ENCODE measurements at places on chromosomes 2 and 18.

- no peak for DNase-seq
Observed at GRCh38 chr2:168155680-168156079, 91.7 kb downstream of the STK39 start.

DNA sequence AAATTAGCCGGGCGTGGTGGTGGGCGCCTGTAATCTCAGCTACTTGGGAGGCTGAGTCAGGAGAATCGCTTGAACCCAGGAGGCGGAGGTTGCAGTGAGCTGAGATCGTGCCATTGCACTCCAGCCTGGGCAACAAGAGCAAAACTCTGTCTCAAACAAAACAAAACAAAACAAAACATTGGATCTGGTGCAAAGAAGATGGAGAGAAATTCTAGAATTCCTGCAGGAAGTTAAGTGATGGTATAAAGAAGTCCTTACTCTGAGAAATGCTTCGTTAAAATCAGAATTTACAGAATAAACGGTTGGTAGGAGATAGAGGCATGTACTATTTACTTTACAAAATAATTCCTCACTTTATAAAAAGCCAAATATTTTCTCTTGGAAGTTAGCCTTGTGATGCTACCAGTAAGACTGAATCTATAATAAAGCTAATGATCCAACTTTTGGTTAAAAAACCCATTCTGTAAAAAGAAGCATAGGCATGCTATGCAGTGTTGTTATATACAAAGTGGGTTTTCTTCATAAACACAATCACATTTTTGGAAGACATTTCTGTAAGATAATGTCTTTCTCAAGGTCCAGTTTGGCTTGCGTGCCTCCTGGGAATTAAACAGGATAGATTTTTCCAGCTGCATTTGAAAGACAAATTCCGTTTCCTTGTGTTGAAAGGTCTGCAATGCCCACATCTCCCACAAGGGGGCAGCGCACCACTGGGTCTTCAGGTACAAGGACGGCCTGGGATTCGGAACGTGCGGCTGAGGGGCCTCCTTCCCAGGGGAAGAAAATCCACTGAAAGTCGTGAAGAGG lies 35.6 kb upstream of the PNO1 start:
- DNase-seq, result peak; percentile 73

DNA sequence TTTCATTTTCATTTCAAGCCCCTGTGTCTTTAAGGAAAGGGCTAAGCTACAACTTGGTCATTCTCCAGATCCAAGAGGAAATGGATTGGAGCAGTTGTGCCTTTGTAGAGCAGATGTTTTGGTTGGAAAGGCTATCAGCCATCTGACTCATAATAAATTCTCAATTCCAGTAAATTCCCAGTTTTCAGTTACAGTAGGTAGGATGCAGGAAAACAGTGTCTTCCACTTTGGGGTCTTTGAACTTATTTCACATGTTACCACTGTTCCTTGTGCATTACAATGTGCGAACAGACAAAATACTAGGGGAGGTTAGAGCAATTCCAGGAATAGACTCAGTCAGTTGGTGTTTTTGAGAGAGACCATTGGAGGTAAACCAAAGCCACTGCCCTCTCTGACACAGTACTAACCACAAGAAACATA lies 211.9 kb downstream of the BABAM2 start:
- DNase-seq, result no peak

GRCh38 chr2:149430743-149431736 lies 100.7 kb downstream of the LYPD6 start:
- DNase-seq, result no peak

DNA sequence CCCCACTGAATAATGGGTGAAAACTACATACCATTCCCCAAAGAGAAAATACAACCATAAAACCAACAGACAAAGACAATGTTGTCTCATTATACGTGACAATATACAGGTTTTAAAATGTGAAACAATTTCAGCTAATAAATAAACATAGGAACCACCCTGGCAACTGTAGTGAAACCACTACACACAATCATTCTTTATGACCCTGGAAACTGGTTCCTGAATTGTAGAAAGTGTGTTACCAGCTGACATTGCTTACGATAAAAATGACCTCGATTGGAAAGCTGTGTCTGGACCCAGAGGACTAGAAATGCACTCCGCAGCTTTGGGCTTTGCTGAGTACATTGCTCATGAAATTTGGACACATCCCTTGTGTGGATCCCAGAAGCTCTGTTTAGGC lies 73.9 kb upstream of the LPIN2 start:
- no peak for DNase-seq

GRCh38 chr2:60520151-60520876 lies 33.1 kb downstream of the BCL11A start:
- DNase-seq, result no peak

GRCh38 chr2:134718023-134718816 lies 580 bp downstream of the TMEM163 start:
- no peak for DNase-seq

- DNase-seq, result no peak
Observed at GRCh38 chr2:42104621-42105020, 56.8 kb downstream of the PKDCC start.

- no peak for DNase-seq
Observed at GRCh38 chr2:18430996-18431748, 129.3 kb downstream of the RDH14 start.

- DNase-seq, result no peak
Observed at GRCh38 chr2:64988420-64989125, 626 bp upstream of the SLC1A4 start.

- no peak for DNase-seq
Observed at GRCh38 chr2:195575016-195575415, 82.0 kb upstream of the SLC39A10 start.

- no peak for DNase-seq
Observed at GRCh38 chr2:120365236-120365793, 19.4 kb downstream of the INHBB start.

GRCh38 chr2:101107241-101107640 lies 43.9 kb downstream of the TBC1D8 start:
- no peak for DNase-seq

GRCh38 chr2:190997526-190998113 lies 16.4 kb downstream of the STAT1 start:
- no peak for DNase-seq

- no peak for DNase-seq
Observed at GRCh38 chr18:24669502-24669901, 209.1 kb downstream of the HRH4 start.

DNA sequence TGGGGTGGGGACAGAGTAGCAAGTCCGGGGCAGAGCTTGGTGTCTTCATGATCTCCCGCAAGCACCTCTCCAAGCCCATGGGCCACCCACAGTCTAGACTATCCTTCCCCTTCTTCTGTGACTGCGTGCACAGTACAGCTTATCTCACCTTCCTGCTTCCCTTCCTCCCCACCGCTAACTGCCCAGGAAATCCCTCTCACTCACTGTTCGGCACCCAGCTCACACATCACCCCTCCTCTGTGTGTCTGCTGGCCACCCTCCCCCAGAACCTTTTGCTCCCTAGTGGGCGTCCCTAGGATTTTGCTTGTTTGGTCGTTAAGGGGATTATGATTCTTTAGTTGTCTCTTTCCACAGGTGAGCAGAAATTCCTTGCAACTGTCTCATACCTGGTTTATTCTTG lies 31.5 kb upstream of the SMAD7 start:
- DNase-seq, result no peak

Data from effector CD8-positive, alpha-beta T cell (primary cell).